ENCODE measurements at places on chromosomes 3 and 15.

DNA sequence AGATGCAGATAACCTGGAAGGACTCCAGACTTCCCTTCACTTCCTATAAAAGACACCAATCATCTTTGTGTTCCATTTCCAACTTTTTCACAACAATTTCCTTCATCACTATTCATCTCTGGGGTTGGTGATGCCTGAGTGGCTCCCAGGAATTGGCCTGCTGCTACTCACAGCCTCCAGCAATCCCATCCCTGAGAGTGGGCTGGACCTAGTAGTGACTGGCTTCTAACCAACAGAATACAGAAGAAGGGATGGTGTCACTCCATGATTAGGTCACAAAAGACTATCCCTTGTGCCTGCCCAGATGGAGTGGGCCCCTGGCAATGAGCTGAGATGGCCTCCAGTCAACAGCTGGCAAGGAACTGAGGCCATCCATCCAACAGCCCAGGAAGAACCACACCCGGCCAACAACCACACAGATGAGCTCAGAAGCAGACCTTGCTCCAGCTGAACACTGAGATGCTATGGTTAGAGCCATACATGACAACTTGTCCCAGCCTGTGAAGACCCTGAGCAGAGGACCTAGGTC is 20.9 kb downstream of the OCA2 start:
- no peak for DNase-seq

DNA sequence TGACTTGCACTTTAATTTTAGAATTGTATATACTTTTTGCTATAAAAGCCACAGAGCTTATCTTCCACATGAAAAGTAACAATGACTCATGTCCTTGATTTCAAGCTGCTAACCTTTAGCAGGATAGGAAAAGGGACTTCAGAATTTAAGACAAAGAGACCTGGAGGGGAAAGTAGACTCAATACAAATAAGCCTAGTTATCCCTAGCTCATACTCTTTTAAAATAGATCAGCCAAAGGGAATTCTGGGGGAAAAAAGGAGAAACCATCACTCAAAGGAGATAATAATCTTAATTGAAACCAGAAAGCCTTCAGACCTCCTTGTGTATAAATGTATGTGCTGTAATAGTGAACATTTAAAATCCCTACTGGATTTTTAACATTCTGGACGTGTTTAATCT is 930.3 kb downstream of the NTRK3 start:
- no peak for DNase-seq

- no peak for DNase-seq
Observed at GRCh38 chr3:134350266-134350665, 24.0 kb downstream of the AMOTL2 start.

DNA sequence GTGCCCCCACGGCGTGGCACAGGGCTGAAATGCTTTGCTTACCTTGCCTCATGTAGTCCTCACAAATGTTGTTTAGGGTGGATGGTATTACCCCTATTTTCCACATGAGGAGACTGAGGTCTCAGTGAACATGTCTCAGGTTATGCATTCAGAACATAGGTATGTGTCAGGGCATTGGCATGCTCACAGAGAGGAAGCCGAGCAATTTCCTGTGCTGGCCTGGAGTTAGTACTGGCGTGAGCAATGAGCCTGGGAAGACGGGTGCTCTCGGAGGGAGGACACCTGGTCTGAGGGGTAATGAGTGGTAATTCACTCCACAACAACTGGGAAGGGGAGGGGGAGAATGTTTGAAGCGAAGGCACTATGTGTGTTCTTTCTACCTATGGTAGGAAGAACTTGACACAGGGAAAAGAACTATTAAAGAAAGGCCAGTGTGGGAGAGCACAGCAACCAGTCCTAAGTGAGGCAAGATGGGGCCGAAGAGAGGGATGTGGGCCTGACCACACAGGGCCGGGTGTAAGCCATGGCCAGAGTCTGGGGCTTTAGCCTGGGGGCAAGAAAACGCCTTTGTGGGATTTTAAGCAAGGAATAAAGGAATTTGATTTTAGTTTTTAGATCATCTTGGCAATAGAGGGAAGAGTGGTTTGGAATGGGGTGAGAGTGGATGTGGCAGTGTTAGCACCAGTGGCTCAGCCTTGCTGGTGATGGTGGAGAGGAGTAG is 4.9 kb upstream of the FAM131A start:
- no peak for DNase-seq

GRCh38 chr3:24663406-24663805 is 168.8 kb upstream of the THRB start:
- DNase-seq, result no peak

Data from T-helper 9 cell (primary cell).